Esophagus muscularis mucosa (tissue), 4 donors: ENCODE measurements at places on chromosomes 2 and 18.

DNA sequence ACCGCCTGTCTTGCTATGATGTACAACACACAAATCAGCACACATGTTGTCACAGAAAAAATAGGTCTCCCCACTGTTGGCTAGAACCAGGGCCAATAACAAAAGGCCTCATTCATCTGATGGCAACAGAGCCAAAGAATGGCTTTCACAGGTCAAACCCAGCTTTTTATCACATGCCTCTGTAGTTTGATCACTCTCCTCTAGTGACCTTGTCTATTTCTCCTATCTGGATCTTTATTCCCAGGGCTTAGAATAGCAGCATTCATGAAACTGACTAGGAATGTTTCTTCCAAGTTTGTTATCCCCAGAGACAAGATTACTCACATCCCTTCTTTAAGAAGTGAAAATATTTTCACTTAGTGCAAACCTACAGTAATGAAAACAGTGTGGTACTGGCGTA, 285.8 kb upstream of the GYPC start:
- no peak for DNase-seq

DNA sequence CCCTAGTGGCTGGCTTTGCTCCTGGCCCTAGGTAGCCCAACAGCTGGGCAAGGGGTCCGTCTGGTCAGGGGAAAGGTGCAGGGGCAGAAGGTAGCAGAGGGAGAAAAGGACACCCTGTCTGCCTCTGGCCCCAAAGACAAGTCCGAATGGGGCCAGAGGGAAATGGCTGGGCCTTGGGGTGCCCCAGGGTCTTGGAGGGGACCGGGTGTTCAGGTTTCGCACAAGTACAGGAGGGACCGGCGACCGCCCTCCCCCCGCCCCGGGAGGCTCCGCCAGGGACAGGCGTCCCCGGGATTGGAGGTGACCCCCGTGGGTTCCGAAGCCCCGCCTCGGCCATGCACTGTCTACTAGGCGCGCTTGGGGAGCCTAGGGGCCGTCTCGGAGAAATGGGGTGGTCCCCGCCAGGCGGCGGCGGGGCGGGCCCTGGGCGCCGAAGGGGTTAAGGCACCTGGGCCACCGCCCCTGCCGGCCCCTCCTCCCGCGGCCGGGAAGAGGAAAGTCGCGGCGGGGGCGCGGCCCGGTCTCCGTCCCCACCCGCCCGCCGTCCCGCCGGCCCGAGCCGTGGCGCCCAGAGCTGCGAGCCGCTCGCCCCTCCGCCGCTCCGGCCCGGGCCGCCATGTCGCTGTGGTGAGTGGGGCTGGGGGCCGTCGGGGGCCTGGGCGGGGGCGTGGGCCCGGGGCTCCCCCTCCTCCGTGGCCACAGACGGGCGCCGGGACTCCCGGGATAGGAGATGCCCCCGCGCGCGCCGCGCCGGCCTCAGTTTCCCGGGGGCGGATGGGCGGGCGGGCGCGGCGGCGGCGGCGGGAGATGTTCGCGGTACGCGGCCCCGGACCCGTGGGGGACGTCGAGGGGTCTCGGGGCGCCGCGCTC, at the start of gene B3GNT7:
Gene B3GNT7, plus strand, starts transcription at position 523 of the 870 bp plus-strand sequence. Its CDS starts 94 bp downstream, at position 617.
- DNase-seq, result no peak

- no peak for DNase-seq
Measured at GRCh38 chr18:63924551-63924950, 16.8 kb downstream of the SERPINB10 start.

GRCh38 chr2:237503201-237503600, 16.1 kb downstream of the MLPH start:
- DNase-seq, result no peak

DNA sequence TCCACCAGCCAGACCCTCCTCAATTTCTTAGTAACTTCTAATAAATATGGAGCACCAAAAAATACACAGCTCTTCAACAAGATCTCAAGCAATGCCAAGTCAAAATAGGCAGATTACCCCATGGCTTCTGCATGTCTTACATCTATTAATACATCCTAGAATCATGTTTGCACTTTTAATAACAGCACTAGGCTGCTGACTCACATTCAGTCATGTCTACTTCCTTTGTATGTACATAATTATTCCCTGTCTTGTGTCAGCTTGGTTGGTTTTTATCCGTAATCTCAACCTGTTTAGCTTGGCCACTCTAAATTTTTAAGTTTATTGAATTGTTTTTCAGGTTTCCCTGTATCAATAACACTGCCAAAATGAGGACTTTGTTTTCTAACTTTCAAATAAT, 420.1 kb upstream of the ACVR2A start:
- no peak for DNase-seq

DNA sequence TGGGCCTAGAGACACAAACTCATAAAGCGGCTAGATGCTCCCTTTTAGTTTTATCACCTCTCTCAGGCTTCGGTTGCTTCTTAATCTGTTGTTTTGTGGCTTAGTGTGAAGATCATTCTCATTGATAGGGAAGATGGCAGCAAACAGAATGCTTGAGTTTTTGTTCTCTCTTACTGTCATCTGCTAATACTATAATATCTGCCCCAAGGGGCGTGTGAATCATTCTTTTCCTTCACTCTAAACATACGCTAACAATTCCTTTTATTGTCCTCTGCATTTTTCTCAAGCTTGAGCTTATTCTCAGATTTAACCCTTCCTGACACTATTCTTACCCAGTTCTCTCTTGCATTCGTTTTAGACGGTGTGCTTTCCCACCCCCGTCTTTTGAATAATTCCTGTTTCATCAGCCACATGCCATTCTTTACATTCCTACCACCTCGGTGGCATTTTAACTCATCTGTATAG, 323.9 kb upstream of the NRP2 start:
- no peak for DNase-seq

- DNase-seq, result no peak
Measured at GRCh38 chr18:62933261-62933887, 218.0 kb downstream of the PHLPP1 start.

- DNase-seq, result no peak
Measured at GRCh38 chr2:109526442-109526970, 87.3 kb downstream of the SEPTIN10 start.

DNA sequence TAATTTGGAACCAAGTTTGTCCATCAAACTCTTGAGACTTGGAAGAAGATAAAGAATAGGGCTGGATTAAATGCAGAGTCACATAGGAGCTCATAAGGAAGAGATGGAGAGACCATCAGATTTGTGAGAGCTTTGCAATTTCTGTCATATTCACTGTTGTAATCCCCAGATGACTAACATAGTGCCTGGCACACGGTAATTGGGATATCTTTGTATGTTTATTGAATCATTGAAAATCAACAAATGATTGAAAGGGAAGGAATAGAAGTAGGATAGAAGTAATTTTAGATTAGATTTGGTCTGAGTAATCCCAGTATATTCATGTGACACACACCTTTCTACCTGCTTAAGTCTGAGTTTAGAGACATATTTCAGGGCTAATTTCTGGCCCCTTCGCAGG, 75.4 kb downstream of the LCLAT1 start:
- DNase-seq, result no peak
